ENCODE measurements at places on chromosomes 6 and 20.
A peak's percentile ranks its signal among the peaks of the same experiment; 100 is the strongest.

- no peak for DNase-seq
These were observed 686.9 kb upstream of the MAP3K7 start for GRCh38 chr6:91273729-91274128.

- DNase-seq: no peak
These were observed 32.7 kb downstream of the CD109 start for GRCh38 chr6:73728548-73729205.

DNA sequence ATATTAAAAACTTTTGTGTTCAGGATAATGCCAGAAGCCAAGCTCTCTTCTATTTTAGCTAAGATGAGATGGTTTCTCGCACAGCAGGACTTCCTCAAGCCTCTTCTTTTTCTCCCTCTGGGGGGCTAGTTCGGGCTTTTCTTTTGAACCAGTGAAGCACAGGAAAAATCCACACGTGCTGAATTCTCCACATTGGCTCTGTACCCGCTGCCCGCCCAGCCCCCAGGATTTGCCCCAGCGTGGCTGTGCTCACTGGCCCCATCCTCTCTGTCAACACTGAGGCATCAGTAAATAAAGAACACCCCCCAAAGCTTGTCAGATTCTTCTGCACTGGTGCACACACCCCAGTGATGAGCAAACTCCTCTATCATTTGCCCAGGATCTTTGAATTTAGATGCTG is 232.8 kb downstream of the ZNF217 start:
- no peak for DNase-seq

DNA sequence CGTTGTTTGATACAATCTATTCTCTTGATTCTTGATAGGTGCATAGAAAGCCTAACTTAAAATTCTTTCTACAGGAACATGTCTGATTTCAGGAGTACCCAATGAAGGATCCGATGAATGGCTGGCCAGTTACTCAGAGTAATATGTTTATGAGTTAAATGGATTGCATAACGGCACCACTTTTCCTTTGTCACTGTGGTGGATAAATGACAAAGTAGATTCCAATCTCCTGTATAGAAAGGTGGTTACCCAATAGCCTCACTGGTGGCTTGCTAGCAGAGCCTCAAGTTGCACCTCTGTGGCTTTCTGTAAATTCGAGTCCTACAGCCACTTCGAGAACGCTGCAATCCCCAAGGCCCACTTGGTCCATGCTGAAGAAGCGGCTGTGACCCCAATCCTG is 28.4 kb downstream of the LHFPL5 start:
- DNase-seq: no peak

DNA sequence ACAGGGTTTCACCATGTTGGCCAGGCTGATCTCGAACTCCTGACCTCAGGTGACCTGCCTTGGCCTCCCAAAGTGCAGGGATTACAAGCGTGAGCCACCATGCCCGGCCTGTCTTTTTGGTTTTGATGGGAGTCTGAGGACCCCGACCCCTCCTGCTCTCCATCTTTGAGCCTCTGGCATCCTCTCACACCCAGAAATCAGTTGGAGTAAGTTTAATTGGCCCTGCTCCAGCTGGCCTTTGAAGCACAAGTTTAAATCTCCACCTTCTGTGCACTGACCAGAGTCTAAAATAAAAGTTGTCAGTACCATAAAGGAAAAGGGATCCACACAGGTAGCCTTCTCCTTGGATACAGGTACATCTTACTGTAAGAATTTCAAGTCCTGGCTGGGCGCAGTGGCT is 15.9 kb upstream of the C20orf144 start:
- no peak for DNase-seq

DNA sequence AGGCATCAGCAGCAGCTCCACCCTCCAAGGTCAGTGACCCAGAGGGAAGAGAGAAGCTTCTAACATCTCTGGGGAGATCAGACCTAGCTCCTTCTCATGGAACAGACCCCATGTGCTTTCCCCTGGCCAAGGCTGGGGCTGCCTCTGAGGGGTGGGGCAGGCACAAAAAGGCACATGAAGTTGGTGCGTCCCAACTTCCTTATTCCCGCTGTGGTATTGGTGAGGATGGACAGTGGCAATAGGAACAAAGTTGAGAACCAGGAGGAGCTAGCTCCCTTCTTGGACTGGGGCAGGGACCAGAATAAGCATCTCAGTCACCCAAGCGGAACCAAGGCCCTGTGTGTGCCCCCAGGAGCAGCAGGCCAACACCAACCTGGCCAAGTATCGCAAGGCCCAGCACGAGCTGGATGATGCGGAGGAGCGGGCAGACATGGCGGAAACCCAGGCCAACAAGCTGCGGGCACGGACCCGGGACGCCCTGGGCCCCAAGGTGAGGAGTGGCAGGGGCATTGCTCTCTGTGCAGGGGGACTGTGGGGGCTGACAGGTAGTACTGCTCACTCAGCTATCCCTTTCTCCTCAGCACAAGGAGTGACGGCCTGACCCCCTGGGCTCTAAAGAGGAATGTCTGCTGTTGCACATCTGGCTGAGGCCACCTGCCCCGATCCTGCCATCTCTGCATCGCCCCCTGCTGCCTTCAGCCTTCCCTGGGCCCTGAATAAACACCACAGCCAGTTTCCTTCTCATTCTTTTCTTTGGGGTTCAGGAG is 46.1 kb downstream of the MYH7B start:
- no peak for DNase-seq

GRCh38 chr6:56753811-56754210 is 111.1 kb upstream of the DST start:
- no peak for DNase-seq

- DNase-seq: no peak
These were observed 642.6 kb downstream of the KIF16B start for GRCh38 chr20:15930311-15931305.

DNA sequence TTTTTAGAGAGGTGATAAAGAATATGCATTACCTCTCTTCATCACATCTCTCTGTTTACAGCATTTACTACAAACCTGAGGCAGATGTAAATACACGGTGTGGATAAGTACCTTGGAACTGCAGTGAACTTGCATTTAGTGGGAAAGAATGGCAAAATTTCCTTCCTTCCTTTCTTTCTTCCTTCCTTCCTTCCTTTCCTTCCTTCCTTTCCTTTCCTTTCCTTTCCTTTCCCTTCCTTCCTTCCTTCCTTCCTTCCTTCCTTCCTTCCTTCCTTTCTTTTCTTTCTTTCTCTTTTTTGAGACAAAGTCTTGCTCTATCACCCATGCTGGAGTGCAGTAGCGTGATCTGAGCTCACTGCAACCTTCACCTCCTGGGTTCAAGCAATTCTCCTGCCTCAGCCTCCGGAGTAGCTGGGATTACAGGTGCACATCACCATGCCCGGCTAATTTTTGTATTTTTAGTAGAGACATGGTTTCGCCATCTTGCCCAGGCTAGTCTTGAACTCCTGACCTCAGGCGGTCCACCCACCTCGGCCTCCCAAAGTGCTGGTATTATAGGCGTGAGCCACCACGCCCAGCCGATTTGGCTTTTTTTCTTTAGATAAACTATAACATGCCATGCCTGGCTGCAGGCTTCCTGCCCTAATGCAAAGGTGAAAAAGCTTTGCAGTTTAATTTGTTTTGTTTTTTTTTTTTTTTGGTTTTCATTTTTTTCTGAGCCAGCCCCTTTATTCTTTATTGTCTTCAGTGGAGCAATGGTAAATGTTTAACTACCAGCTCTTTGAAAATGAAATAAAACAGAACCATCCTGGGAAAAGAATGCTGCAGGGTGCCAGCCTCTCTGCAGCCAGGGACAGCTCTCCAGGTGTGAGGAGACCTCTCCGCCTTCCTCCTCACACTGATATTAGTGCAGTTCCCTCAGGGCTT is 64.2 kb upstream of the NEDD9 start:
- peak; percentile 58 for DNase-seq

DNA sequence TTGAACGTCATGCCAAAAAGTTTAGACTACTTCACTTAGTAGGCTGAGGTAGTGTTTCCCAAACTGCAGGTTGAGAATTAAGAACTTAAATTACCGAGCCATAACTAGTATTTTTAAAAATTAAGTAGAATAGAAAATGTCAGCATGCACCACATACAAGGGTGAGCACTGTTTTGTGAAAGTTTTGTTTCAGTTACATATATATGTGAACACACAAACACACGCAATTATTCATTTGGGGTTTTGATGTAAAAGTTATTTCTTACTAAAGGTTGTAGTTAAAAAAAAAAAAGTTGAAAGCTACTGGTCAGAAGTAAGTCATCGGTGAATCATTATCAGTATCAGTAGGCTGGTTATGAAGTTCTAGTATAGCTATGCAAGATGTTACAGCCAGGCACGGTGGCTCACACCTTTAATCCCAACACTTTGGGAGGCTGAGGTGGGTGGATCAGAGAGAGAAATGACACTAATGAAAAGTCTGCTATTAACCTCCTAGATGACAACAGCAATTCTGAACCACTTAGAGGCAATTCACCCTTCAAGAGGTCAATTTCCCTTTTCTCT is 24.1 kb downstream of the FASTKD5 start:
- DNase-seq: no peak

DNA sequence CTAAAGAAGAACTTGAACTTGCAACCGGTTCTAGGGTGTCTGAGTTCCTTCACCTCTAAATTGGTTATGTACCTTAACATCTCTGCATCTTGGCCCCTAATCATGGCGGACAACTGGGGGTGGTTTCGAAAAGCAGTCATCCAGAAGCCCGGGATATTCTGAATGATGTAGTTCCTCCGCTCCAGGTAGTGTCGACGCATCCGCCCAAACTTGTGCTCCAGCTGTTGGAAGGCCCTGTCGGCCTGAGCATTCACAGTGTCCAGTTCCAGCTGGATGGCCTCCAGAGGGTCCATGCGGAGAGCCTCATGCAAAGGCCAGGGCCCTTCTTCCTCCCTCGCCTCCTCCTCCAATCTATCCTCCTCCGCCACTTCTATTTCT is 887 bp downstream of the TSPYL1 start:
- no peak for DNase-seq

DNA sequence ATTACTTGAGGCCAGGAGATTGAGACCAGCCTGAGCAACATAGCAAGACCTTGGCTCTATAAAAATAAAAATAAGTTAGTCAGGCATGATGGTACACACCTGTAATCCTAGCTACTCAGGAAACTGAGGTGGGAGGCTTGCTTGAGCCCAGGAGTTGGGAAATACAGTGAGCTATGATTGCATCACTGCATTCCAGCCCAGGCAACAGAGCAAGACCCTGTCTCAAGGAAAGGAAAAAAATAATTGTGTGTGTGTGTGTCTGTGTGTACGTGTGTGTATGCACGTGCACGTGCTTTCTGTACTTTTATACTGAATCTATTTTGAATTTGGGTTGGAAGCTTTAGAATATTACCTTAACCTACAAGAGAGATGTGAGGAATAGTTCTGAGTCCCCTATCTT is 58.9 kb downstream of the KIZ start:
- DNase-seq: no peak

DNA sequence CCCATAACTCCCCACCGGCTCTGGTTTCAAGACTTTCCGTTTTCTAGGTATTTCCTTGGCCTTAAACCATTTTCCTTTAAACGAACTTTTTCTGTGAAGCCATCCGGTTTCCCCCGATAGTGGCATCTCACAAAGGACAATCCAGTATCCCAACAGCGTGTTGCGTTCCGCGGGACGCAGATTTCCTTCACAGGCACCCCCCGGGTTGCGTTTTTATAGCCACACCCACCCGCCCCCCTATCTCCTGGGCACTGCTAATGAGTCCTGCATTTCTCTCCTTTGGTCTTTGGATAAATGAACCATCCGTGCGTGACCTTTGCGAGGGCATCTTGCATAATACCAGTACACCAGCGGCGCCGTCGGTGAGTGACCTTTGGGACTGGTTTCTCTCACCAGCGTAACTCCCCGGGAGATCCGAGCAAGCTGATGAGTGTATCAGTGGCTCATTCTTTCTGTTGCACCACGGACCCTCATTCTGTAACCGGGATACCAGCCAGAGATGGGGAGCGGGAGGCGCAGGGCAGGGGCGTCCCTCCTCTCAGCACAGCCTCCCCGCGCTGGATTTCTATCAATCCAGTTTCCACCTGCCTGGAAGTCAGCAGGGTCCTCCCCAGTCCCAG is 586 bp upstream of the NQO2 start:
- DNase-seq: no peak

GRCh38 chr6:12421596-12421995 is 131.4 kb downstream of the EDN1 start:
- DNase-seq: no peak

GRCh38 chr6:83117802-83118201 is 50.3 kb downstream of the DOP1A start:
- DNase-seq: no peak

GRCh38 chr6:81148751-81149150 is 603.7 kb downstream of the TENT5A start:
- DNase-seq: no peak

DNA sequence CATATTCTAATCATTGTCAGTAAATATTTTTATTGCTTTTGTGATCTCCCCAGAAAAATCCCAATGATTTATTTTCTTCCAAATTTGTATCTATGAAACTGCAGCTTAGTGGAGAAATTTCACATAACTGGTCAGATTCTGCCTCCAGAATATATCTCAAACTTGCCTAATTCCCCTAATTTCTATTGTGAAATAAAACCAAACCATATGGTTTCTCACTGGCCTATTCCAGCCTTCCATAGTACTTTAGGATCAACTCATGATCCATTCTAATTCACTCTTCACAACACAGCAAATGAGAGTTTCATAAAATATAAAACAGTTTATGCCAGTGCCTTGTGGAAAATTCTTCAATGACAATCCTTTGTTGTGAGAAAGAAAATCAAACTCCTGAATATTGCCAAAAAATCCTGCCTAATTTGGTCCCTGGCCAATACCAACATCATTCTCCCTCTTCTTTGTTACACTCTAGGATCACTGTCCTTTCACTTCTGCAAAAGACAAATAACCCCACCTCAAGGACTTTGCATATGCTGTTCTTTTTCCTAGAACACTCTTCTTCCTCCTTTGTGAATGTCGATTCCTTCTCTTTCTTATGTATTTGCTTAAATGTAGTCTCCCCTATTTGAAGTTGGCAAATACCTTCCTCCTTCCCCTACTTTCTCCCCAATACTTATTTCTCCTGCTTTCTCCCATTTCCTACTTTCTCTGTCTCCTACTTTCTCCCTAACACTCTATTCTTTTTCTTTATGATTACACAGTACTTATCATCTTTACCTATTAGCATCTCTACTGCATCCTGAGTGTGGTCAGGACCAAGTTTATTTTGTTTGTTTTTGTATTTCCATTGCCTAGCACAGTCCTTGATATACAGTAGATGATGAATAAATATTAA is 587.5 kb downstream of the RFPL4B start:
- no peak for DNase-seq
